ENCODE measurements at places on chromosomes 7 and 10. TPM values are rescaled to one million over a fixed set of nuclear protein-coding genes. Genes with fewer than 3 reads are reported as not detected.

Gene MYH16
- total RNA-seq: 0.88 TPM

Gene PNLIPRP2
- total RNA-seq: not detected

Gene EN2
- 1.0 TPM for total RNA-seq

Gene PTPN20
- total RNA-seq: 4.9 TPM
